ENCODE measurements at places on chromosomes 11 and 22.

DNA sequence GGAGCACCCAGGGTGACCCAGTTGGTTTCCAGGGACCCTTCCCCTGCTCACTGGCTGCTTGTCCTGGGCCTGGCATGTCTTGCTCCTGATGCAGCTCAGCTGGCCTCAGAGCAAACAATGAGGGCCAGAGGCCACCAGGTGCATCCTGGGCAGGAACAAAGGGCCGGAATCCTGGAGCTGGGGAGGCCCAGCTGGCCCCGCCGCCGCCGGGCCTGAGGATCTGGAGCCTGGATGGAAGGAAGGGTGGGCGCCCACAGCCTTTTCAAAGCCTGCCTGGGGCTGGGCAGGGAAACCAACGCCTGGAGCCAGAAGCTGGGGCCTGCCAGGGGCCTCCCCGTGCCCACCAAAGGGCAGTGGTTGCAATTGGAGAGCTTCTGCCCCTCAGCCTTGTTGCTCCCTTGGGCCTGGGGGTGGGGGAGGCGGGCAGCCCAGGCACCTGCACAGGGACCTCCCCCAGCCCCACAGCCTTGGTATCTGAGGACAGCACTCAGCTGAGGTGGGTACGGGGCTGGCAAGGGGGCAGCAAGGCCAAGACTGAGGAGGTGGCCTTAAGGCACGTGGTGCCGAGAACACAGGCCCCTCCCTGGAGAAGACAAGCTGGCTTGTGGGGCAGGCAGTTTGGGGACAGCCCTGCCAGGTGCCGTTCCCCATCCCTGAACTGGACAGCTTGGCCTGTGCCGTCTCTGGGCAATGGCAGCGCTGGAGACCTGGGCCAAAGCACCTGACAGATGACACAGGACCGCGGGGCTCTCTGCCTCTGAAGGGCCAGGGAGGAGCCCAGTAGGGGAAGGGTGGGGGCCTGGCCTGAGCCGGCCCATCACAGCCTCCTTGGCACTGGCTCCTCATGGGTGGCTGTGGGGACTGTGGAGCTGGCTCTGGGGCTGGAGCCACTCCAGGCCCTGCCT lies 7.1 kb upstream of the ADORA2A start:
- no peak for DNase-seq

GRCh38 chr11:69071086-69071800 lies 22.5 kb downstream of the TPCN2 start:
- no peak for DNase-seq

- DNase-seq: peak; percentile 85
These were observed at the start of the genes CFAP68 and FDXACB1 for GRCh38 chr11:111878849-111879636. TSS of gene CFAP68 (plus strand) at chr11:111879541. CDS start at chr11:111879561, 20 bp downstream. TSS of gene FDXACB1 (minus strand) at chr11:111879165. CDS start at chr11:111879132, 33 bp downstream.

- DNase-seq: no peak
These were observed 9.0 kb upstream of the MRPL17 start for GRCh38 chr11:6692128-6692527.

DNA sequence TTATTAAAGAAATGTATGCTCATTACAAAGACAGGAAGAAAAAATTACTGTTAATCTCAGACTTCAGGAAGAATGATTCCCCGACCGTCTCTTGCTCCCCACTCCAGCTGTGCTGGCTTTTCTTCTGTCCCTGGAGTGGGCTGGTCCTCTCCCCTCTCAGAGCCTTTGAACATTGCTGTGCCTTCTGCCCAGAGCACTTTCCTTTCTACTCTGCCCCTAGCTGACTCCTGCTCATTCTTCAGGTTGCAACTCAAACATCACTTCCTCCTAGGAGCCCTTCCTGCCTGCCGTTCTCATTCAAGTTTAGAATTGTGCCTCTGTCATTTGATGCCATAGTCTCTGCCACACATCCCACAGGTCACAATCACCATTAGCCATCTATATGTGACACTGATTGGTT lies 329.5 kb downstream of the MIAT start:
- no peak for DNase-seq

DNA sequence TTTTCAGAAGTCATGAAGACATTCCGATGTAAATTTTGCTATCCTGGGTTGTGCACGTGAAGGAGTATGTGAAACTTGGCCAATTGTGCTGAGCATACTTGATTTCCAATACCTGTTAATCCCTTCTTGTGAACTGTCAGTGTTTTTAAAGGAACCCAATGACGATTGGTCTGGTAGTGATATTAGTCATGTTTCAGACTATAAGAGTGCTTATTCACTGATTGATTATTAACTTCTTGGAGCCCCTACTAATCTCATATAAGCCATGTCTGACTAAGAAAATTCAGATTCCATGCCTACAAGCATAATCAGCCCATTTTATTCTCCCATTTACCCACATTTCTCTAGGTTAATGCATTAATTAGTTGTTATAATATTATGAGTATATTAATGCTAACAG lies 330.8 kb upstream of the MTNR1B start:
- no peak for DNase-seq

All from stimulated activated CD8-positive, alpha-beta memory T cell treated with anti-CD3 and anti-CD28 coated beads, Interleukin-2, amount 100 ng/mL, for 1 hour (primary cell).